ENCODE measurements at places on chromosomes 6 and 20.

- peak; percentile 63 for DNase-seq
Measured at GRCh38 chr6:105880030-105880492, 206.1 kb upstream of the PRDM1 start.

DNA sequence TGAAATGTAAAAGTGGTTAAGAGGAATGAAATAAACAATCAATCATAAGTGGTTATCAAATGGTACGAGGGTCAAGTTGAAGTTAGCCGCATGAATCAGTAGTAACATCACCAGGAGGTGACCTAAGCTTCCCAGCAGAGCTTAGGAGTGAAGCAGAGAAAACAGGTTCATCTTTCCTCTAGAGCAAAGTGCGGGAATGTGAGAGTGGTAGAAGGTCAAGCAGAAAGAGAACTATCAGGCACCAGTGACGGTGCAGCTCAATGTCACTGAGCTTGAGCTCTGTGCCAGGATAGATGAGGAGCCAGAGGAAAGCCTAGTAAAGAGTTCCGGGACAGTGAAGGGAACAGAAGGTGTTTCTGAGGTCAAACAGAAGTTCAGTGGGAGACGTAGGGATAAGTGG, 20.8 kb upstream of the TNFAIP3 start:
- no peak for DNase-seq

- DNase-seq = no peak
Measured at GRCh38 chr6:34366639-34366921, 25.9 kb downstream of the NUDT3 start.

- DNase-seq = peak; percentile 65
Measured at GRCh38 chr6:156778454-156779205, 1.5 kb downstream of the ARID1B start.

DNA sequence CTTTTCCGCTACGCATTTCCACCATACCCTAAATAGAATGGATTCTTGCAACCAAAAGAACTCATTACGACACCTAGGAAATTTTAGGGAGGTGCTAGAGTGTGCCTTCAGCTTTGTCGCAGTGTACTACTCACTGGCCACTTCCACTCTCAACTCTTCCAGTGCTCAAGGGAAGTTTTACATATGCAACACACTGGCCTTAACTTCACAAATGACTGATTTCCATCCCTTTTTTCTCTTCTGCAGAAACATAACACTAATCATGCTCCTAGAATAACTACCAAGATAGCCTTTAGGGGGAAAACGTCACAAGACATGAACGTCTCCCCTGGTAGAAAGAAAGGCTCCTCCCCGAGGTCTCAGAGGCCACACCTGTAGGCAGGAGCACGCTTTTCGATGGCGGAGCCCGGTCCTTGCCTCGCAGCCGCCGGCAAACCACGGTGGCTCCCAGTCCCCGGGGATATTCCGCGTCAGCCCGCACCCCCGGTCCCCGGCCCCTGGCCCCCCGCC, 584 bp downstream of the LYRM4 start:
- peak; percentile 80 for DNase-seq

GRCh38 chr20:4830259-4830658, 108.5 kb downstream of the PRND start:
- DNase-seq = no peak

DNA sequence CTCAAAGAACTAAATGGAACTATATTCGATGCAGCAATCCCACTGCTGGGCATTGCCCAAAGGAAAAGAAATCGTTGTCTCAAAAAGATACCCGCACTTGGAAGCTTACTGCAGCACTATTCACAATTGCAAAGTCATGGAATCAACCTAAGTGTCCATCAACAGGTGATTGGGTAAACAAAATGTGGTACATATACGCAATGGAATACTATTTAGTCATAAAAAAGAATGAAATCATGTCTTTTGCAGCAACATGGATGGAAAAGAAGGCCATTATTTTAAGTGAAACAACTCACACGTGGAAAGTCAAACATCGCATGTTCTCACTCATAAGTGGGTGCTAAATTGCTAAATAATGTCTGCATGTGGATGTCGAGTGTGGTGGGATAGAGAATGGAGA, 70.9 kb upstream of the MPC1 start:
- no peak for DNase-seq

GRCh38 chr20:24909086-24909780, 39.8 kb upstream of the CST7 start:
- no peak for DNase-seq

DNA sequence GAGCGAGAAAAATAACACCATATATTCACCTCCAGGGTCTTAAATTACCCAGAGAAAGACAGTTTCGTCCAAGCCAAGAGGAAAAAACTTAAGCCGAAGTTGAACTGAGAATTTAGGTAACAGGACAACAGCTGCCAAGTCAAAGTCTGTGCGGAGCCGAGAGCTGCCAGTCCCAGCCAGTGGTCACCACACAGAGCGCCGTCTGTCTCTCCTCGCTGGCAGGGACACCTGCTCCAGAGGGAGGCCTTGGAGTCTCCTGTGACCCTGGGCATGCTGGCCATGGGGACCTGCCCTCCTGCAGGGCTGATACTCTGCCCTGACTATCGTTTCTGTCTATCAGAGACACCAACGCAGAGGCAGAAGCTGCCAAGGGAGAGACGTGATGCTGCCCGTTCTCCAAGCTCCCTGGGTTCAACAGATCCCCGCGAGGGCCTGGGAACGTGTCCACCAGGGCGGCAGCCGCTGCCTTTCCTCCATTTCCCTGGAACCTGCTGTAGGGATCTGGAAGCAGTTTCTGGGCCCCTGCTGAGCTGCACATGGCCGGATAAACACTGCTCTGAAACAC, 341.3 kb downstream of the SMOC2 start:
- DNase-seq = no peak

DNA sequence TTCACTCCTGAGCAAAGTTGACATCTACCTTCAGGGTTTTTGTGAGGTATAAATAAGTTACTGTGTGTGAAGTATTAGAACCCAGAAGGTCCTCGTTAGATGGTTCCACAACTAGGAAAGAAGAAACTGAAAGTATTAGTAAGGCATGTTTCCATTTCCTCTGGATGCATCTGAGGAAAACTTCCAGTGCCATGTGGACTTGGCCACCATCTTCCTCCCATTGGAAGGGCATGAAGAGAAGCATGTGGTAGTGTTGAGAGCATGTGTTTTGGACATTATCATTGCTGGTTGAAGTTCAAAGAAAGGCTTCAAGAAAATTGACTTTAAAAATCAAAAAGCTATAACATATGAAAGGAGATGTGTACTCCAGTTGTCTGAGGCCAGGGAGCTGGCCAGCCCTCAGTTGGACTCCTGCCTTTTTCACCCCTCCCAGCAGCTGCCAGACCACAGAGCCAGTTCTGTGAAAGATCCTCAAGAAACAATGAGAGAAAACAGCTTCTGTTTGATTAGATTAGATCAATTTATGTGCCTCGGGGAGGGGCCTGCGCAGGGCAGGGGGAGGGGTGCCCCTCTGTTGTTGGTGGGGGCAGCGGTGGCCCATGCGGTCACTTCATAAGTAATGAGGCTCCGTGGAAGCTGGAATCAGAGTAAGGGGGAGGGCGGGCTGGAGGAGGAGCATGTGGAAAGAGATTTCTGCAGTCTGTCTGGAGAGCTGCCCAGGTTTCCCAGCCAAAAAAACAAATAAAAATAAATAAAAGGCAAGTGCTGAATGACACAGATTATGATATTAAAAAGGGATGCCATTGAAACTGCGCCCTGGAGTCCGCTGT, 154.0 kb downstream of the JARID2 start:
- no peak for DNase-seq

DNA sequence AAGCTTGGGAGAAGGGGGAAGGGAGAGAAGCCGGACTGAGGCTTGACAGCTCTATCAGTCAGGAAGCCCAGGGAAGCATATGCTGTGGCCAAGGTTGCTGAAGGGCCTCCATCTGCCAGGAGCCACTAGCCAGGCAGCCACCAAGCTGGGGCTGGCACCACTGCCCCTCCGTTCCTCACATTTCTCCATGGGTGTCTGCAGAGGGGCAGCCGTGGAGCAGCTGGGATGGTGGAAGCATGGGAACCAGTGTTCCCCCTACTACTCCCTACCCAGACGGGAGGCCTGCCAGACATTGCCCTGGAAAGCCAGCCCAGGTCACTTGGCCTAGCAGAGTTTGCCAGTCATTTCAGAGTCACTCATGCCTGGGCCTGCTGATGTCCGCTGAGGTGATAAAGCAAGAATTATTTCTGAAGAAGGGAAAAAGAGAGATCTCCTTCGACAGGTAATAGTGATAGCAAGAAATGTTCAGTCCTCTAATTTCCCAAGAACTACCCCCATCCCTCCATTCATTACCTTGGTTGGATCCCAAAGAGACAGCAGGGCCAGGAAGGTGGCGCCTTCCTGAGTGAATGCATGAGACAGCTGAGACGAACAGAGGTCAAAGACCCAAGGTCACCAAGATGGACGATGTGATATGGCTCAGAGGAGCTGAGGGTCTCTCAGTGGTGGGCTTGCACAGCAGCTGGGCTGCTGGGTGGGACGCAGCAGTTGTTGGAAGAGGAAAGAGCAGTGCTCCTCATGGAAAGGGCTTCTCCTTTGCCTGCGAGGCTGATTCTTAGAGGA, 21.9 kb downstream of the SNPH start:
- no peak for DNase-seq

DNA sequence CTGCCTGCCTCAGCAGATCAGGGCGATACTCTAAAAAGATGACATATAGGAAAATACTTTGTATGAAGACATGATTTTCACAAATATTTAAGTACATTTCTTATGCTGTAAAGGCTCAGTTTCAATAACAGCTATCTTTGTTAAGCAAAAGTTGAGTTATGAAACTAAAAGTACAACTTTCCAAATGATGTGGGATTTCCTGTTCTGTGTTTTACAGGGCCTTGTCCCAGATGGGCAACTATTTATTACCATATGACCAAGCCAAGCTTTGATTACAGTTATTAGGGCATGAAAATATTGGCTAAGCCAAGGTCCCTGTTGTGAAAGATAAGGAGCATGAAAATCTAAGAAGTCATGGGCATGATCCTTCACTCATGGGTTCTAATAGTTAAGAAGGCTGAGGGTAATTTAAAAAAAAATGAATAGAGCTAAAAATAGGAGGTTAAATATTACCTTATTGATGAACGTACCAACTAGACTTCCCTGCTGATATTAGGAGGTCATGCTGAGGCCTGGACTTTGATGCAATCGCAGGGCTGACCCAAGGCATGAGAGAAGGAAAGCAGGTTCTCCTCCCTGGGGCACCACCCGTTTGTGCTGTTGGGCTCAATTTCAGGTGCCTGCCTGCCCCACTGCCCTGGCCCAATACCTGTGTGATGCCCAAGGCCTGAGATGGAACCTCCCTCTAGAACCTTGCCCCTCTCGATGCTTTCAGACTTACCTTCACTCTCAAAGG, 294.4 kb upstream of the PRDM1 start:
- DNase-seq = peak; percentile 37

DNA sequence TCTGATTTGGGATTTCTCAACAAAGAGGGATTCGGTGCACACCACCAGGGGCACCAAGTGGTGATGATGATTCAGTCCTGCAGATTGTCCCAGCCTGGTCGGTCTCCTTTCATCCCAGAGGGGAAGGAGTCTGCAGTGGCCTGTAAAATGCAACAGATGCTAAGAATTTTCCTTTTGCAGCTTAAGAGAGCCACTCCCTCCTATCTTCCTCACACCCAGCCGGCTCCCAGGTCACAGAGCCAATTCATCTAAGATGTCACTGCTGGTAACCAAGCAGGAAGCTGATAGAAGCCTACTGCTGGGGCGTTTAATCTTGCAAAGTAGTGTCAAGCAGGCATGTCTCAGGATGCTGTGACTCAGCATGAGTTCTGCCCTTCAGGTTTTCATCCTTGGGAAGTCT, 203.8 kb upstream of the LRFN2 start:
- DNase-seq = no peak

DNA sequence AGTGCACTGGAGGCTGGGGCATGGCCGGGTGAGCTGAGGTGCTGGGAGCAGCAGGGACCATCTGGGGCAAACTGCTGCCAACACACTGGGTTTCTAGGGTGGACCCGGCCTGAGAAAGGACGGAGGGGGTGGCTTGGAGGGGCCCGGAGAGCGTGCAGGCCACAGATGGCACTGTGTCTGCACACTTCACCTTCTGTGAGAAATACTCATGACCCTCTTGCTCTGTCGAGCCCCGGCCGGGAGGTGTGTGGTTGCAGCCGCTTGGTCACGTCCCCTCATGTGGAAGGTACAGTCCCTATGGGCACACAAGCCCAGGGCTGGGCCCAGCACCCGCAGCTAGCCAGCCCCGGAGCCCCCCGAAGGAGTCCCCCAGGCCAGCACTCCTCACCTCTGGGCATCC, 59.7 kb downstream of the RBM38 start:
- DNase-seq = peak; percentile 47

DNA sequence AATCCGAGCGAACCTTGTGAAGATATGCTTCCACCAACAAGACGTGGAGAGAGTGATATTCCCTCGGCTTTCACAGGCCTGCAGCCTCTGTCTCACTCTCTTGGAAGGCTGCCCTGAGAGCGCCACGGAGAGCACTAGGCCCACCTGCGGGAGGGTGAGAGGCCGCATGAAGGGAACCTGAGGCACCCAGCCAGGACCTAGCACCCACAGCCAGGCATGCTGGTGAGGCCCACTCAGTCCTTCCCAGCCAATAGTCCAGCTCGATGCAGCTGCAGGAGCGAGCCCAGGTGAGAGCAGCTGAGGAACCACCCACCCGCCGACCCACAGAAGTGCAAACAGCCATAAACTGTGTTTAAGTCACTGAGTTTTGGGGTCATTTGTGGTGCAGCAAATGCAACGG, 227.2 kb downstream of the QKI start:
- no peak for DNase-seq

GRCh38 chr20:35248641-35249475, 22.4 kb downstream of the MMP24 start:
- DNase-seq = no peak

DNA sequence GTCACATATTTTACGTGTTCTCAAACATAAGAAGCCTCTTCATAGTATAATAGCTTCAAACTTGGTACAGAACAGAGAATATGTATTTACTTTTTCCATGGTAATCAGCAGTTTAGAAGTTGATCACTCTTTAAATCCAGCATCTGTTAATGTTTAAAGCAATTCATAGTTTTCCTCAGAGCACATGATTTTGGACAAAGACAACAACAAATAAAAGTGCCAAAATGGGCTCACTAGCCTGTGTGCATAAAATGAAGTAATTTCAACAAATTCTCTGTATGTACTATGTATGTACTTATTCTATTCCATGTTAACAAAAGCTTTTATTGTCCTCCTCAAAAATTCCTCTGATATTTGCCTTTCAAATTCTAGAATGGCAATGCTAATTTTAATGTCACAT, 38.1 kb upstream of the UST start:
- DNase-seq = no peak

DNA sequence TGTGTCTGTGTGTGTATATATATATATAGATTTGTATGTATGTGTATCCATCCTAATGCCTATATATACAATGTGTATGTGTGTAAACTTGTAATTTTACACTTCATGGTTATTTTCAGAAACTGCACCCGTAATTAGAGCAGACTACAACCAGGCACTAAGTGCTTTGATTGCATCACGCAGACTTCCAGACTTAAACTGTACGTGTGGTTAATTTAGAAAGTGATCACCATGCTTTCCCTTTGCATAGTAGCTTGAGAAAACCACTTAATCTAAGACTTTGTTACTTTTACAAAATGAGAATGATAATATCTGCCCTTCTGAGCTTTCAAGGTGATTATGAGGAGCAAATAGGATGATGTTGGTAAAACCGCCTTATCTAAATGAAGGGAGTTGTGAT, 50.1 kb upstream of the E2F3 start:
- DNase-seq = no peak

All from OCI-LY7 (cell line).